Natural killer cell (primary cell): ENCODE measurements at places on chromosomes 4 and X.

DNA sequence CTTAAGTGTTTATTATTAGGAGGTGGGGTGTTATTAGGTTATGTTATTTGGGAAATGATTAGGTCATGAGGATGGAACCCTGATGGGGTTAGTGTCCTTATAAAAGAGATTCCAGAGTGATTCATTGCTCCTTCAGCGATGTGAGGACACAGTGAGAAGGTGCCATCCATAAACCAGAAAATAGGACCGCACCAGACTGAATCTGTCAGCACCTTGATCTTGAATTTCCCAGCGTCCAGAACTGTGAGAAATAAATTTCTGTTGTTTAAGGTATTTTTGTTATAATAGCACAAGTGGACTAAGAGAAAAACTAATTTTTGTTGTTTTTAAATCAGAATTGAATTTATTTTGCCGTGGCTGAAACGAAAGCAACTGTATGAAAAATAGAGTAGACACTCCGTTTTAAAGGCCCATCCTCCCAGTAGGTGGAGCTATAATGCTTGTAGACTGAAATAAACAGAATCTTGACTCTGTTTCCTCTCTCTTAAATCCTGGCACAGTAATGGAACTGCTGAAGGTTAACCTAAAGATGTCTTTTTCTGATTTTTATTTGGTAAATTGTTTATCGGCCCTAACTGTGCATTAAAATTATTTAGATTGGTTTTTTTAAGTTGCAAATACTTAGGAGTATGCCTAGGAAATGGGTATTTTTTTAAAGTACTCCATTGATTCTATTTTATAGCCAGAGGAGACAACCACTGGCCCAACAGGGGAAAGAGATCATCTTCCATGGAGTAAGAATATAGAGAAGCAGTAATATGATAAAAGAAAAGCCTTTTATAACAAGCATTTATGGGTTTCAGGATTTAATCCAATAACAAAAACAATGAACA lies 133.2 kb upstream of the ADAMTS3 start:
- DNase-seq: peak; percentile 58

DNA sequence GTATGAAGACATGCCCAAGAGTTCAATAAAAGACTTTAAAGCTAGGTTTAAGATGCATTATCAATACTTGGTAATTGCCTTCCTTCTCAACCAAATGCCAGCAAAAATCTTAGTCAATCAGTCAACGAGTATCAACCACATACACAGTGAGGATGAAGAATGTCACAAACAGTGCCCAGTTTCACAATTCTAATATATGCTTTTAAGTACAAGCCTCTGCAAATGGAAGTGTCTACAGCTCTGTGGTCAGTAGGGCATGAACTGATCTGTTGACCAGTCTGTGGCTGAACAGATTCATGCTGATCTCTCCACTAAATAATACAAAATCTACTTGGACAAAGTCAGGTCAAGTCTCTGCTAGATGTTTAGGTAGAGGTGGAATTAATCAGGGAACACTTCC lies 27.9 kb downstream of the PPARGC1A start:
- DNase-seq: no peak

DNA sequence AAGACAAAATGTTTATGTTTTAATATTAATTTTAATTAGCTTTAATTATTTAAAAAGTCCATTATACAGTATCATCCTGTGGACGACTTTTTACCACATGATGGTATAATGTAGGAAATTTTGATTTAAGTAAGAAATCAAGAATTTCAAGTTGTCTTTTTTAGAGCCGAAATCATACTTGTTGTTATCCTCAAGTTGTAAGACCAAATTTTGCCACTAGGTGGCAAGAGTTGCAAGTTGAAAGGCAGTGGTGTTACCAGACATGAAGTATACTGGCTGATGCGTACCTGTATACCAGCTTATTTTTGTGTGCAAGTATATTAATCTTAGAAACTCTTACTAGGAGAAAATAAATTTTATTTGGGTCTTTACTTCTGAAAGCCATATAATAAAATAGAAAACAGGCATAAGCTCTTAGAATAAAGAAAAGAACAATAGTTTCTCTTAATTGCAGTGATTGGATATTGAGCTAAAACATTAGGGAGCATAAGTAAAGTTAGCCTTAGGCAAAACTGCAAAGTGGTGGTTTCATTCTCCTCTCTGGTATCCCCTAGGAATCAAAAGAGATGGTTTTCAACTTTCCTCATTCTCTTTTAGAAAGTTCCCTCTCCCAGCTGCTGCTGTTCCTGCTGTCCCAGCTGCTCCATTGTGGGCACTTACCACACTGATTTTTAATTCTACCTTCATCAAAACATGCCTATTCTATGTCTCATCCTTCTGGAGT lies 118.0 kb upstream of the WDFY3 start:
- DNase-seq: no peak

- DNase-seq: no peak
Measured at GRCh38 chr4:184399512-184399908, 74.8 kb downstream of the IRF2 start.

DNA sequence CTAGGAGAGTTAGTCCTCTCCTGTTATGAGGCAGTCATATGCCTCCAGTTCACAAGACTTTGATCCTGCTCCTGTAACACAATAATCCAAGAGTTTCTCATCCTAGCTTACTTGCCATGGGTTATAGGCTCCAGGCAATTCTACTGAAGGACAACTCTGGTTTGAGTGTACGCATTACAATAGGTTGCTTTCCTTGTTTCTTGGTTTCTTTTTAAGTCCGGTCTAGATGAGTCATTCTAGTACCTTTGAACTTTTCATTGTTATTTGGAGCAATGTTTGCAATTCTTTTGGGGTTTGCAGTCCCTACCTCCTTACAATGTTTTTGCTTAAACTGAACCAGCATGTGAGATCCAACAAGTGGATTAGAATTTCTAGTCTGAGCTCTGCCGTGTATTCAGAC lies 109.1 kb downstream of the ANAPC4 start:
- DNase-seq: no peak

GRCh38 chr4:24778464-24779225 lies 16.7 kb upstream of the SOD3 start:
- DNase-seq: no peak

- no peak for DNase-seq
Measured at GRCh38 chr4:898869-899555, 33.1 kb downstream of the GAK start.

GRCh38 chrX:9942086-9942485 lies 25.1 kb upstream of the CLDN34 start:
- DNase-seq: peak; percentile 18

DNA sequence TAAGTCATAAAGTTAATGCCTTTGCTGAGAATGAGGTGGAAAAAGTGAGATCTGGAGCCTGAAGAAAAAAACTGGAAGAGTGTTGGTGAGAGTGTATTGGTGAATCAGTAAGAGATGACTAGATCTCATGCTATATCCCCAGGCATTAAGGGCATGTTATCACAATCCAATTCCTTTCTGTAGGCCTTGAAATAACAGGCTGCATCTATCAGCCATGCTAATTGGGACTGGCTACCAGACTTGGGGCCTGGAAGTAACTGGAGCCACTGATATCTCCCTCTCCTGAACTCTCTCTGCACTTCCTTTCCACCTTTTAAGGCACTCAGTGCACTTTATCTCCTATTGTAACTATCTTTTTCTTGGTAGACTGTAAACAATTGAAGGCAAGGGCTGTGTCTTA lies 88.8 kb upstream of the HPRT1 start:
- DNase-seq: no peak

- DNase-seq: no peak
Measured at GRCh38 chr4:142356118-142356759, 489.9 kb downstream of the INPP4B start.

DNA sequence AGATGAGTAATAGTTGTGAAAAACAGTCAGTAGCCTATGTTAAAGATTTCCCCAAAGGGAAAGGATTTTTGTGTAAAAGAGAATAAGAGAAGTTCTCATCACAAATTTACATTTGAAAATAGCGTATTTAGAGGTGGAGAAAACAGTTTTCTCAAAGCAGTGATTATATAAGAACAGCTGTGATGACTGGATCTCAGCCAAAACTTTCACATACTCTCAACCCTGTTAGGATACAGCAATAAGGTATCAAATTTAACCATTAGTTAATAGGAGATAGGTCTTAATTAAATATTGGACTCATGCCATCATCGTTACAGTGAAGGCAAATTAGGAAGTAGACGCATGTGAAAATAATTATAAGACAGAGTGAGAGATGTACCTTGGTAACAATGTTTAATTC lies 622.7 kb downstream of the PCDH18 start:
- DNase-seq: no peak

- DNase-seq: no peak
Measured at GRCh38 chr4:62644372-62644771, 1444.2 kb downstream of the ADGRL3 start.

DNA sequence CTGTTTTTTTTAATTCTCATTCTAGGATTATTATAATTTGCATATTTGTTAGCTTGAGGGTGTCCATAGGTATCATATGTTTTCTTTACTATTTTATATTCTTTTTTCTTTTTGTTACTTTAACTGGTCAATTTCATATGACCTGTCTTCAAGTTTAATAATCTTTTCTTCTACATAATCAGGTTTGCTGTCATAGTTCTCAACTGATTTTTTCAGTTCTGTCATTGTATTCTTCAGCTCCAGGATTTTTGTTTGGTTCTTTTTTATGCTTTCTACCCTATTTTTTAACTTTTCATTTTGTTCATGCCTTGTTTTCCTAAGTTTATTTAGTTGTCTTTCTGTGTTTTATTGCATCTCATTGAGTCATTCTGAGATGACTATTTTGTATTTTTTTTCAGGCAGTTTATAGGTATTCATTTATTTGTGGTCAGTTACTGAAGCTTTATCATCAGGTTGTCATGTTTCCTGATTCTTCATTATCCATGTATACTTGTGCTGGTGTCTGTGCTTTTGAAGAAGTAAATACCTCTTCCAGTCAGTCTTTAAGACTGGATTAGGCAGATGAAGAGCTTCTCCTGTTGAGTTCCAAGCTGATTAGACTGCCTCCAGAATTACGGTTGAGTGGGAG lies 220.3 kb upstream of the VEGFC start:
- DNase-seq: no peak

GRCh38 chrX:41350976-41351569 lies 17.1 kb downstream of the DDX3X start:
- peak; percentile 33 for DNase-seq

DNA sequence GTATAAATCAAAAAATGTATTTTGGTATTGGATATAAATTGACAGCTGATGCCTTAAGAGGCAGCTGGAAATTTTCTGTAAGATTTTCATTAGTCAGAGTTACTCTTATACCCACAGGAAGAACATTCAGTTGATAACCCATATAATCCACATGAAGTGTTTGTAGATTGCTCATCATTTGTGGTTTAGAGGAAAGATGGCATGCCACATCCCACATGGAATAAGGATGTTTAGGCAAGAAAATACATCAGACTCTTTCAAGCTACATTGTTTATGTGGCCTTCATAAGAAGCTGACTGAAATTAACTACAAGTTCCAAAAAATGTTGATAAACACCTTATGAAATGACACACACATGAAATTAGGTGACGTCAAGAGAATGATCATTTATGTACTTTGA lies 56.6 kb downstream of the AREG start:
- DNase-seq: no peak

DNA sequence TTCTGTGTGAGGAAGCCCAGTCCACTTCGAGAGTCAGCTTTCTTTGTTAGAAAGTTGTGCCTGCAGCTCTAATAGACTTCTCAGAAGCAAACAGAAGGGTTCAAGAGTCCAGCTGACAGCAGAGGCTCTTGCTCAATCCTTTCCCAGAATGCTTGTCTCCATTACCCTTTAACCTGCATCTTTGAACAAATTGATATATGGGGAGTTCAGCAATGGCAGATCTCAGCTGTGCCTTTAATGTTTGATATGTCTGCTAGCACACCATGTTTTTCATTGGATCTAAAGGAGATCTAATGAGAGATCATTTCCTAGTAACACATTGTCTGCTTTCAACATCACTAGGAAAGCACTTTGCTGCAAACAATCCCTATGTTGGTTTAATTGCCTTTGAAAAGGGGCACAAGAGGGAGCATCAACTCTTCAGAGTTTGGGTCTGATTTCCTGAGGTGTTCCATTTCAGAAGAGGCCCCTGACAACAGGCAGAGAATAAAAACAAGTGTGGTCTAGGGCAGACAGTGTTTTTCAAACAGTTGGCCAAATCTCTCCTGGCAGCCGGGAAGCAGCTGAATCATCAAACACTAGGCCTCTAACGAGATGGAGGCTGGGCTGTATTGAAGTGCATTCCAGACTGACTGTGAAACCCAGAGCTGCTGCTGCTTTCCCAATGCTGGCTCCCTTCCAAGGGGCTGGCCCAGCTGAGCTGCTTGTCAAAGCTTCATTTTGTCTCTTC lies 55.5 kb downstream of the LUZP4 start:
- no peak for DNase-seq

DNA sequence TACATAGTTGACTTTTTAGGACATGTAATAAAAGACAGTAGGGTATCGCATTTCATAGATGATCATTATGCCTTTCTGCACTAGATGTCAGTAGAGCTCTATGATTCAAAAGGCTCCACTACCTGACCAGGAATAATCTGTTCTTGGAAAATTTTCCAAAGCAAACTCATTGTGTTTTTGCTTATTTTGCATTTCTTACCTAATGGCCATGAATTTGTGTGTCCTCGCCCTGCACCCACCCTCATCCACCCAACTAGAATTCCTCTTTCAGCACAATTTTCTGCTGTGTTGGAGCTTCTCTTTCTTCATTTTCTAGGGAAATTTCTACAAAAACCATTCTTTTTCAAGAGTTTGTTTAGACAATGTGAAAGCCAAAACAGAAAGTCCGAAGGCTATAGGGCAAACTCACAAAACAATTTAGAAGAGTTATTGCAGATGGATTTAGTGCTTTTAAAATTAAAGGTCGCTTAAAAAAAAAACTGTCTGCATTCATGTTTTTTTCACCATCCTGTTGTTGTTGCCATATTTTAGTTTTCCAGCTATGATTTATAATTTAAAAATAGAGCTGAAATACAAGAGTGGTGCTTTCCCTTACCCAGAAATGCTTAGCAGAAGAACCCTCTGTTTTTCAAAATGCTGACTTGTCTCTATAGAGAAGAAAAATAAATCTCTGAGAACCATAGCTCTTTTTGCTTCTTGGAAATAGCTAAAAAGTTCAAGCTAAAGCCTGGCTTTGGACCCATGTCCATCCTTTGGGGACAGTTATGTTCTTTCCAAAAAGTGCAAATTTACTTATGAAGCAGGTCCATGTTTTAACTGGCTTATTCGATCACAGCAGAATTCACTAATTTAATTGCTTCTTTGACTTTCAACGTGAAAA lies 183.7 kb downstream of the SPATA18 start:
- DNase-seq: no peak

- DNase-seq: no peak
Measured at GRCh38 chr4:165031436-165032211, at the start of gene TRIM60. Gene TRIM60, plus strand, starts transcription at chr4:165031999. Its CDS starts 8,074 bp downstream, at chr4:165040073.

DNA sequence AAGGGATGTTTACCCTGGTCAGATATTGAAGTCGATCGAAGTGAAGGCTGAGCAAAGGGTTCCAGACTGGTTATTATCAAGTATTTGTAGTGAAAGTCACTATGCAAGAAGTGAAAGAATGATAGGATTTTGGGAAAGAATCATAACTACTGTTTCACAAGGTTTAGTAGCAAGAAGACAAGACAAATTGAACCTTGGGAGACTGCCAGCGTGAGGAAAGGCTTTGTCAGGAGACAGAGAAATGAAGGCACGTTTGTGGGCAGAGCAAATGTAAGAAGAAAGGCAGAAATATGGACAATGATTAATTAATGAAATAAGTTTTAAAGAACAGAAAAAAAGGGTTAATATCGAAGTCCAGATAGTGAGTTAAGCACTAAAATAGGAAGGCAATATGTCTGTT lies 456.8 kb downstream of the TRIML1 start:
- no peak for DNase-seq
